ENCODE measurements at places on chromosomes 12 and 14. TPM values are rescaled to one million over a fixed set of nuclear protein-coding genes. Genes with fewer than 3 reads are reported as not detected.

DPPA3 gene
- not detected for total RNA-seq

MYH6 gene
- total RNA-seq, result 8,253 TPM

SNRPF gene
- total RNA-seq, result 1.9 TPM

KRT85 gene
- total RNA-seq, result not detected

STAC3 gene
- 0.48 TPM for total RNA-seq

GRCh38 chr12:123879101-123879500 lies 93.5 kb downstream of the CCDC92 start:
- no peaks in the 10 kb centered on the region for H3K36me3 ChIP-seq
- no peaks in the 10 kb centered on the region for H3K27me3 ChIP-seq
- DNase-seq, result no peak
- H3K4me3 ChIP-seq, result no peak overlapping the region
- no peak overlapping the region for H3K27ac ChIP-seq

DNA sequence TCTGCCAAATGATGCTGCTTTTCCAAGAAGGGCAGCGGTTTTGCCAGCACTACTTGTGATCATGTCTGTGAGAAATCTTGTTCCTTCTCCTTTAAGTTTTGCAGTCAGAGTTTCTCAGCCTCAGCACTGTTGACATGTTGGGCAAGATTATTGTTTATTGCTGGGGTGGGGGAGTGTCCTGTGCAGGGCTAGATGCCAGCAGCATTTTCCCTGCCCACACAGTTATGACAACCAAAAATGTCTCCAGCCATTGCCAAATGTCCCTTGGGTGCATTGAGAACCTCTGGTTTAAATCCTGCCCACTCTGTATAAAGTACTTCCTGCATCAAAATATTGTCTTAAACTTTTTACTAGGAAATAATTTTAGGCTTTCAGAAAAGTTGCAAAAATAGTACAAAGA lies 20.0 kb downstream of the TMEM132C start:
- H3K27ac ChIP-seq, result no peak overlapping the region
- H3K4me1 ChIP-seq, result no peaks in the 10 kb centered on the region
- no peak overlapping the region for H3K4me3 ChIP-seq
- peak; percentile 51 for DNase-seq
- no peaks in the 10 kb centered on the region for H3K36me3 ChIP-seq

GRCh38 chr12:79983492-79983891 lies 48.6 kb upstream of the PPP1R12A start:
- no peak overlapping the region for H3K27ac ChIP-seq
- H3K4me1 ChIP-seq, result no peaks in the 10 kb centered on the region
- H3K4me3 ChIP-seq, result no peak overlapping the region
- H3K36me3 ChIP-seq, result no peaks in the 10 kb centered on the region

GRCh38 chr14:73634011-73634833 lies 10.6 kb upstream of the DNAL1 start:
- H3K36me3 ChIP-seq, result no peaks in the 10 kb centered on the region
- no peaks in the 10 kb centered on the region for H3K27me3 ChIP-seq
- H3K27ac ChIP-seq, result peak overlapping the region; percentile 59
- H3K4me1 ChIP-seq, result peaks cover 12% of the 10 kb centered on the region
- H3K4me3 ChIP-seq, result peak overlapping the region; percentile 39

- DNase-seq, result no peak
- H3K27me3 ChIP-seq, result peaks cover 45% of the 10 kb centered on the region
- H3K4me3 ChIP-seq, result peak overlapping the region; percentile 42
- no peak overlapping the region for H3K27ac ChIP-seq
Observed at GRCh38 chr14:60515511-60516289, 6.8 kb downstream of the SIX6 start.

DNA sequence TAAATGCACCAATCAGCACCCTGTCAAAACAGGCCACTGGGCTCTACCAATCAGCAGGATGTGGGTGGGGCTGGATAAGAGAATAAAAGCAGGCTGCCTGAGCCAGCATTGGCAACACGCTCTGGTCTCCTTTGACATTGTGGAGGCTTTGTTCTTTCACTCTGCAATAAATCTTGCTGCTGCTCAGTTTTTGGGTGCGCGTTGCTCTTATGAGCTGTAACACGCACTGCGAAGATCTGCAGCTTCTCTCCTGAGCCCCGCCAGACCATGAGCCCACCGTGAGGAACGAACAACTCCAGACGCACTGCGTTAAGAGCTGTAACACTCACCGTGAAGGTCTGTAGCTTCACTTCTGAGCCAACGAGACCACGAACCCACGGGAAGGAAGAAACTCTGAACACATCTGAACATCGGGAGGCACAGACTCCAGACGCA lies 8.4 kb upstream of the PIANP start:
- no peaks in the 10 kb centered on the region for H3K4me1 ChIP-seq
- peaks cover 2% of the 10 kb centered on the region for H3K27me3 ChIP-seq
- H3K4me3 ChIP-seq, result no peak overlapping the region
- H3K36me3 ChIP-seq, result no peaks in the 10 kb centered on the region
- DNase-seq, result no peak

- no peak for DNase-seq
- no peak overlapping the region for H3K4me3 ChIP-seq
- H3K36me3 ChIP-seq, result no peaks in the 10 kb centered on the region
- H3K4me1 ChIP-seq, result no peaks in the 10 kb centered on the region
Observed at GRCh38 chr12:22306311-22306710, 28.2 kb downstream of the ST8SIA1 start.

DNA sequence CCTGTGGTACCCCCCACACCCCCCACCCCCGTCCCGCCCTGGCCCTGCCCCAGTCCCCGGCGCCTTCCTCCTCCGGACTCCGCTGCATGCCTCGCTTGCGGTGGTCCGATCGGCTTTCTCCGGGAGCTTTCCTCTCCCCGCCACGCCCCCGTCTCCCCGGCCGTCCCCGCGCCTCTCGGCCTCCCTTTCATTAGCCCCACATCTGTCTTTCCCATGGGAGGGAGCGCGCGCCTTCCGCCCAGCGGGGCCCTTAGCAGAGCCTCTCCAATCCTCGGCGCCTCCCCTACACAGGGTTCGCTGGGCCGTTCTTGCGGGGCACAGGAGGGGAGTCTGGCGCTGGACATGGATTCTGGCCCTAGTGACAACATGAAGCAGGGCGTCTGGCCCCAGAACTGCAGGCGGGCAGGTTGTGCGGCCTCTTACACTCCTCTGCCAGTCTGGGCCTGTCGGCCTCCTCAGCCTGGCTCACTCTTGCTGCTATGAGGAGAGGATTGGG lies 1.5 kb upstream of the EFS start:
- H3K36me3 ChIP-seq, result no peaks in the 10 kb centered on the region
- peaks cover 31% of the 10 kb centered on the region for H3K4me1 ChIP-seq
- H3K4me3 ChIP-seq, result peak overlapping the region; percentile 49
- peak overlapping the region; percentile 90 for H3K27ac ChIP-seq
- no peaks in the 10 kb centered on the region for H3K27me3 ChIP-seq
- no peak for DNase-seq

DNA sequence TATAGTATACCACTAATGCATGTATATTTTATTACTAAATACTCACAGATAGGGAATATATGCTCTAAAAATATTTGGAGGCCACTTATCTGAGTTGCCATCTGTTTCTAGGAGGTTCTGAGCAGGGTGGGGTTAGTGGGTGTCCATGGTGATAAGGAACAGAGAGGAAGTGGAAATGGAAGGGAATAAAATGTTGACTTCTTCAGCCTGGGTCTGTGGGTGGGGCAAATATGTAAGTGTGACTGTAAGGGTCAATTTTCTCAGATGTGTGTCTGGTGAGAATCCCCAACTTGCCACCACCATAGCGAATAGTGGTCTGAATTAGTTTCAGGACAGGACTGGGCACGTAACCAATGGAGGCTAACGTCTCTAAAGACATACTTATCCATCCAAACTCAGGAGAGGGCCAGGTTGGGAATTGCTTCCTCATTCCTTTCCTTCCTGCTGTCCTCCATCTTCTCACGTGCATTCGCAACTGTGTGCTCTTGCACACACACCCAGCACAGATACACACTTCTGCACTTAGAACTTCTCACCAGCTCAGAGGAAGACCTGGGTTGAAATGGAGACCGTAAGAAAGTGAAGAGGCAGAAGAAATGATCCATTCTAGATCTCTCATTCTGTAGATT lies 54.2 kb upstream of the GZMB start:
- no peak for DNase-seq
- H3K4me3 ChIP-seq, result no peak overlapping the region
- H3K27me3 ChIP-seq, result no peaks in the 10 kb centered on the region

GRCh38 chr12:5716201-5716600 lies 228.9 kb downstream of the ANO2 start:
- H3K4me1 ChIP-seq, result no peaks in the 10 kb centered on the region
- H3K27ac ChIP-seq, result no peak overlapping the region
- H3K36me3 ChIP-seq, result no peaks in the 10 kb centered on the region
- H3K27me3 ChIP-seq, result no peaks in the 10 kb centered on the region

- no peaks in the 10 kb centered on the region for H3K36me3 ChIP-seq
- no peak overlapping the region for H3K4me3 ChIP-seq
- no peak overlapping the region for H3K27ac ChIP-seq
- H3K27me3 ChIP-seq, result no peaks in the 10 kb centered on the region
- no peak for DNase-seq
Observed at GRCh38 chr12:89211456-89211855, 140.8 kb downstream of the DUSP6 start.

DNA sequence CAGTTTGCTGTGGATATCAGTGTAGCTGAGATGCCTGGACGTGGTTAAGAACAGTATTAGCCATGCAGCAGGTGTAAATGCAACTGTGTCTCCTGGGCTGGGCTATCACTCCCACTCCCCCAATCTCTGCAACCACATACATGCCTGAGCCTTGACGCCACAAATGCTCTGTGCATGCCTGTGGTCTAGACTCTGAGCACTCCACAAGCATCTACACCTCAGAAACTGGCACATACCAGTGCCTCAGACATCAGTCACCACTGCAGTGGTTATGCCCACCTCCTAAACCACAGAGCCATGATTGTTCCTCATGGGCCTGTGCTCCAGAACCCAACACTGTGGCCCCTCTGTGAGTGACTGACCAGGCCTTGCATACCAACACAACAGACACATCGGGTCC lies 226.8 kb upstream of the ALG10 start:
- no peaks in the 10 kb centered on the region for H3K36me3 ChIP-seq
- H3K4me3 ChIP-seq, result no peak overlapping the region
- no peaks in the 10 kb centered on the region for H3K4me1 ChIP-seq
- H3K27me3 ChIP-seq, result no peaks in the 10 kb centered on the region

GRCh38 chr14:80491131-80491530 lies 279.8 kb upstream of the DIO2 start:
- peak overlapping the region; percentile 41 for H3K27ac ChIP-seq
- no peaks in the 10 kb centered on the region for H3K36me3 ChIP-seq
- DNase-seq, result no peak
- H3K4me1 ChIP-seq, result no peaks in the 10 kb centered on the region
- H3K4me3 ChIP-seq, result no peak overlapping the region

GRCh38 chr12:46549527-46550265 lies 177.1 kb upstream of the SLC38A2 start:
- no peaks in the 10 kb centered on the region for H3K27me3 ChIP-seq
- no peak for DNase-seq
- H3K4me3 ChIP-seq, result no peak overlapping the region
- H3K4me1 ChIP-seq, result no peaks in the 10 kb centered on the region
- peak overlapping the region; percentile 76 for H3K27ac ChIP-seq
- H3K36me3 ChIP-seq, result no peaks in the 10 kb centered on the region

DNA sequence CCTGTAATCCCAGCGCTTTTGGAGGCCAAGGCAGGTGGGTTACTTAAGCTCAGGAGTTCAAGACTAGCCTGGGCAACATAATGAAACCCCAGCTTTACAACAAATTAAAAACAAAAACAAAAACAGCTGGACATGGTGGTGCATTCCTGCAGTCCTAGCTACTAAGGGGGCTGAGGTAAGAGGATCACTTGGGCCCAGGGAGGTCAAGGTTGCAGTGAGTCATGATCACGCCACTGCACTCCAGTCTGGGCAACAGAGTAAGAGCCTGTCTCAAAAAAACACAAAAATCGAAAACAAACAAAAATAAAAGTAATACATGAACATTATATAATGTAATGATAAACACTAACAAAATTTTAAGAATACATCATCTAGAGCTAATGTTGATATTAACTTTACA lies 46.2 kb upstream of the GRIP1 start:
- H3K4me1 ChIP-seq, result peaks cover 6% of the 10 kb centered on the region
- H3K27me3 ChIP-seq, result no peaks in the 10 kb centered on the region
- no peaks in the 10 kb centered on the region for H3K36me3 ChIP-seq
- no peak for DNase-seq

GRCh38 chr12:70989232-70989631 lies 68.7 kb upstream of the PTPRR start:
- H3K27ac ChIP-seq, result no peak overlapping the region
- H3K4me3 ChIP-seq, result no peak overlapping the region
- H3K4me1 ChIP-seq, result no peaks in the 10 kb centered on the region
- H3K36me3 ChIP-seq, result no peaks in the 10 kb centered on the region
- no peaks in the 10 kb centered on the region for H3K27me3 ChIP-seq

DNA sequence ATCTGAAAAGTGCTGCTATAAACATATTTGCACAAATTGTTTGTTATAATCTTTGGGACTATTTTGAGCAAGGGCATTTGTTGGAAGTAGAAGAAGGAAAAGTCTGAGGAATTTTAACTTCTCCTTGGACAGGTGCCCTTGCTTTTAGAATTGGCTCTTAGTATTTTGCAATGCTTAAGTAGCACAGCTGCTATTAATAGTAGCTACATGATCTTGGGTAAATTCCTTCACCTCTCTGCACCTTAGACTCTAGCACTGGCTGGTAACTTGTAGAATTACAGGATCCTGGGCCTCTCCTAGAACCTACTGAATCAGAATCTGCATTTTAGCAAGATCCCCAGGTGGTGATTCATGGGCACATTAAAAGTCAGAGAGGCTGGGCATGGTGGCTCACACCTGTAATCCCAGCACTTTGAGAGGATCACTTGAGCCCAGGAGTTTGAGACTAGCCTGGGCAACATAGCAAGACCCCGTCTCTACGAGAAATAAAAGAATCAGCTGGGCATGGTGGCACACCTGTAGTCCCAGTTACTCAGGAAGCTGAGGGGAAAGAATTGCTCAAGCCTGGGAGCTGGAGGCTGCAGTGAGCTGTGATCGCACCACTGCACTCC lies 10.8 kb upstream of the TMEM120B start:
- H3K4me3 ChIP-seq, result no peak overlapping the region
- DNase-seq, result no peak
- H3K27ac ChIP-seq, result no peak overlapping the region
- H3K27me3 ChIP-seq, result no peaks in the 10 kb centered on the region
- no peaks in the 10 kb centered on the region for H3K4me1 ChIP-seq

GRCh38 chr12:70194076-70194475 lies 49.2 kb upstream of the CNOT2 start:
- no peak for DNase-seq
- no peaks in the 10 kb centered on the region for H3K4me1 ChIP-seq
- H3K36me3 ChIP-seq, result no peaks in the 10 kb centered on the region
- no peak overlapping the region for H3K27ac ChIP-seq

DNA sequence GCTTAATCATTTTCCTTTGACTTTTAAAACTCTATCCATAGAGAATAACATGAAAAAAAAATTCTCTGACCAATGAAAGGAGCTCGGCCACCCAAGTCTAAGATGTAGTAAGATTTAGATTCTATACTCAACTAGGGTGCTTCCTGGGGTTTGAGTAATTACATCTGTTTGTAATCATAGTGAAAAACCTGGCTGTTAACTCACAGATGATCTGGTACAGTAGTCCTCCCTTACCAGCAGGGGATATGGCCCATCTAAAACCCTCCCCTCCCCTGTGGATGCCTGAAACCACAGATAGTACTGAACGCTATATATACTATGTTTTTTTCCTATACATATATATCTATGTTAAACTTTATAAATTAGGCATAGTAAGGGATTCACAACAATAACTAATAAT lies 89.2 kb downstream of the DAAM1 start:
- no peaks in the 10 kb centered on the region for H3K4me1 ChIP-seq
- H3K27ac ChIP-seq, result peak overlapping the region; percentile 37
- H3K36me3 ChIP-seq, result no peaks in the 10 kb centered on the region
- H3K27me3 ChIP-seq, result no peaks in the 10 kb centered on the region
- H3K4me3 ChIP-seq, result no peak overlapping the region
- DNase-seq, result no peak

Measured in right atrium auricular region (tissue), 2 donors.